NCI-H524 treated with DMSO at 0.1 percent for 48 hours (cell line): ENCODE measurements at places on chromosomes 2 and 18.

DNA sequence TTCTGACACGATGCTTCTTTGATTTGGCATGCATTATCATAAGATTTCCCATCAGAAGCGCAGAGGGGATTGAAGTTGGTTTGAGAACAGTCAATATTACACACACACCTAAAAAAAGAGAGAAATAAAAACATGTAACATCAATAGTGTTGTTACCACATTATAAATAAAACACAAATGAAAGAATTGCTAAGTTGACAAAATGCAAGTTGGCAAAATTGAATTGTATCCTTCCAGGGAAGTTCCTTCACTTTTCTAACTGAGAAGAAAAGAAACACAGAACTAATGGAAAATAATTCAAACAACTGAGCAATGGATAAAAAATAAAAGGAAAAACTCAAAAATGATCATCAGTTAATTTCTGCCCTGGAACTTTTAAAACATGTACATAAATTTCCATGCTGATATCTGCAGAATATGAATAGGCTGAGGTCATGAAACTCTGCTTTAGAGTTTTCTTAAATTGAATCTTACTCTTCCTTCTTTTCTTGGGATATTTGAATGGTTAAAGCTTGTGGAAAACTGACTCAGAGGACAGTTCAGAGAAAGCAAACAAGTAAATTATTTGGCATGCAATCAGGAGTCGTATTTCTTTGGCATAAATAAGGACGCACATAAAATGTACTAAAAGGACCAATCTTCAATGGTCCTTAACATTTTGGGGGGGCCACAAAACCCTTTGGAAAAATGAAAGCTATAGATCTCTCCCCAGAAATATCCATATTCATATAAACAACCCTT, 152.4 kb upstream of the CAVIN2 start:
- no peak for DNase-seq

DNA sequence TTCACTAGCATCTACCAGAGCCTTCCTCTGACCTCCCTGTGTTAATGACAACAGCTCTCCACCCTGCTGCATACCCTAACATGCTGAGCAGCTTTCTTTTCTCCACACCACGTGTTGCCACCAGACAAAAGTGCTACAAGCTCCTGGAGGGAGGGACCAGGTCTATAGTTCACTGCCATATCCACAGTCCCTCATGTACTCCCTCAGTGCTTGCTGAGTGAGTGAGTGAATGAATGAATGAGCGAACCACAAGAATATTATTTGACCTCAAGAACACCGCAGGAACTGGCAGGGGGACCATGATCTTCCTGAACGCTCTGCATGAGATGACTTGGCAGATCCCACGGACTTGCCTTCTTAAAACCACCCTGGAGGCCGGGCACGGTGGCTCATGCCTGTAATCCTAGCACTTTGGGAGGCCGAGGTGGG, 47.4 kb upstream of the CAB39 start:
- no peak for DNase-seq

DNA sequence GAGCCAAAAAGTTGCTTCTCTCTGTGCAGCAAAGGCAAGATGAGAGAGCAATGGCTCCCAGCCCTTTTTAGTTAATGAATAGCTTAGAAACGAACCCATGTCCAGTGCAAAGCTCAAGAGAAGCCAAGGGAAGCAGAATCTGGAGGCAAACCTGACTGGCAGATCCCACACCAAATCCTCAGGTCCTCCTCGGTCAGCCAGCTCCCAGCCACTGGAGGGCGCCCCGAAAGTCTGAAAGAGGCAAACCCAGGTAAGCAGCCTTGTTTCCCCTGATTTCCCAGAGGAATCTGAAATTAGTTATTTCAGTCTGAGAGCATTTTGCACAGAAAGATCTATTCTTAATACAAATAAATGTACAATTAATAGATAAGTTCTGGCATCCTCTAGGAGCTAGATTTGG, 71.3 kb upstream of the PID1 start:
- no peak for DNase-seq

DNA sequence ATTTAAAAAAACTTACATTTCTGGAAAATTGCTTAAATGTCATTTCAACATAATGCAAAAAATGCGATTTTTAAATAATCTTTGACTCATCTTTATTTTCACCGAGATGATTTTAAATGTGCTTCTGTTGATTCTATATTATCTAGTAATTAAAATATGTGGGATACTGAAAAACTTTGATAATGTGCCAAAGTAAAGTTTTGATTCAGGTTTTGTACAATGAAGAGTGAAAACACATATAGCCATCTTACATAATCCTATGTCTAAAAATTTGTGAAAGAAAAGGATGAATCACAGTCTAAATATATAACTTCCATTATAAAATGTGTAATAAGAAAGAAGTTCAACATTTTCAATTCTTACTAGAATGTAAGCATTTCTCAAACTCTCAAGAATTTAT, 204.3 kb upstream of the ZC3H15 start:
- no peak for DNase-seq

DNA sequence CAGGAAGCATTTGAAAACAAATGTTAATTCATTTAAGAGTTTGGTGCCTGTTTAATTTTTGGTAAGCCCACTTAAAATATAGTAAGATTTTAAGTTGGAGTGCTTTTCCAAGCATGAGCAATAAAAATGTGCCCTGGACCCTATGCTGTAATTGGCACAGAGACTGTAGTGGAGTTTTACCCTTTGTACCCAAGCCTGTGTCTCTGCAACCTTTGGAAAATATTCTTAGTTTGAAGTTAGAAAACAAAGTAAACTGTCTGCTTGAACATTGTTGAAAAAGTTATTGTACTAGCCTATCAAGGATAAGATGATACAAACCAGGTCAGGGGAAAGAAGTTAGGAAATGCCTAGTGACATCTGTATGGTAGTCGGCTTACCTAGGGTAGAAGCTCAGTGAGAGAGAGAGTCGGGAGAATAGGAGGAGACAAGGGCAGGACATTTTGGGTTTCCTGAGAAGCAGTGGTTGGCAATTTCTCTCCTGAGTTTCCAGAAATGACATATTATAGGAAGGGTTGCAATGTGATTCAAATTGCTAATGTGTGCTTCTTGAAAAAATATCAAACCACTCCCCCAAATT, 66.5 kb downstream of the CCDC85A start:
- no peak for DNase-seq

GRCh38 chr18:31633392-31634330, 42.0 kb downstream of the TTR start:
- DNase-seq: no peak

- DNase-seq: no peak
Measured at GRCh38 chr2:184598316-184599053, at the start of gene ZNF804A. ZNF804A (plus strand) TSS chr2:184598529; CDS start chr2:184598960, 431 bp downstream.

DNA sequence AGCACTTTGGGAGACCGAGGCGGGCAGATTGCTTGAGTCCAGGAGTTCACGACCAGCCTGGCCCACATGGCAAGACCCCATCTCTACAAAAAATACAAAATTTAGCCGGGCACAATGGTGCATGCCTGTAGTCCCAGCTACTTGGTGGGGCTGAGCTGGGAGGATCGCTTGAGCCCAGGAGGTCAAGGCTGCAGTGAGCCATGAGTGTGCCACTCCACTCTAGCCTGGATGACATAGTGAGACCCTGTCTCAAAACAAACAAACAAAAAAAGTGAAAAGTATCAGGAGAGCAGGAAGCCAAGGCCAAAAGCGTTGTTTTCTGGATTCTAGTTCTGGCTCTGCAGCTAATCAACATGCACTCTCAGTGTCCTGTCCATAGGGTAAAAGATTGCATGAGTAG, 10.7 kb upstream of the CLASP1 start:
- no peak for DNase-seq

DNA sequence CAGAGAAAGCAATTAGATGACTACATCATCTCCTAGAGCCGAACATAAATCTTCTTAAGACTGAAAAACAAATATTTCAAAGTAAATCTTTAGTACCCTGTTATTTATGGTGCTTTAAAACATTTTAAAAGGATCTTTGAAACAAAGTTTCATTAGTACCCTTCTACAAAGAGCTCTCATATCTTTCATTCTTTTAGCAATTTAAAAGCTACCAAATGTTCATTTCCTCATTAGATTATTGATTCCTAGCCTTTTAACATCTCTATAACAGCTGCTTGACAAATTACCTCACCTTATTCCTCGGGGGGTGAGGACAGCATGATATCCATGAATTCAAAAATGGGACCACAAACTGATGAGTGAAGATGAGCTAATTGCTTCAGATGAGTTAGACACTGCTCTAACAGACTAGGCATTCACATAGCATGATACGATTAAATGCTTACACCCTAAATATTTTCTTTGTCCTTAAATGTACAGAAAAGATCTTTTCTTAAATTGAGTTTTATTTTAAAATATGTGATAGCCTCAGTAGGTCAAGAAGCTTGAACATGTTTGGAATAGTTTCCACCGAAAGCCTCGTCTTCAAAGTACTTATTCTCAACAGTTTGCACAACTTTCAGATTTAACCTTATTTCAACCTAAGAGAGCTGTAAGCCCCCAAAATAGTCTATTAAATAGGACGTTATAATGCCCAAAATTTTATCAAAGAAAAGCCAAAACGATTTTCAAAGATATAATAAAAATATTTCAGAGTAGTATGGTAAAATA, 2.1 kb downstream of the ATAD2B start:
- no peak for DNase-seq

DNA sequence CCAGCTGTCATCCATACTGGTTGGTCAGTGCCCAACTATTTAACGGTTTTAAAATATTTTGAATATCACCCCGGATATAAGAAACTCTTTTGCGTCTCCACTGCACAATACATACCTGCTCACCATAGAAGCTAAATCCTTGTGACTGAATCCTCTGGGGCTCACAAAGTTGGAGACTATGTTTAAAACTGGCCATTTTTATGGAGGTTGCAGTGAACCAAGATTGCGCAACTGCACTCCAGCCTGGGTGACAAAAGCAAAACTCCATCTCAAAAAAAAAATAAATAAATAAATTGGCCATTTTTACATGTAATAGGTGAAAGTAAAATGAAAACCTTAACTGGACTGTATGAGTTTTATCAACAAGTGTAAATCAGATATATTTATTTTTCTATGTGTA, 55.6 kb upstream of the TMEM17 start:
- no peak for DNase-seq
